ENCODE measurements at places on chromosomes 7 and 10.

DNA sequence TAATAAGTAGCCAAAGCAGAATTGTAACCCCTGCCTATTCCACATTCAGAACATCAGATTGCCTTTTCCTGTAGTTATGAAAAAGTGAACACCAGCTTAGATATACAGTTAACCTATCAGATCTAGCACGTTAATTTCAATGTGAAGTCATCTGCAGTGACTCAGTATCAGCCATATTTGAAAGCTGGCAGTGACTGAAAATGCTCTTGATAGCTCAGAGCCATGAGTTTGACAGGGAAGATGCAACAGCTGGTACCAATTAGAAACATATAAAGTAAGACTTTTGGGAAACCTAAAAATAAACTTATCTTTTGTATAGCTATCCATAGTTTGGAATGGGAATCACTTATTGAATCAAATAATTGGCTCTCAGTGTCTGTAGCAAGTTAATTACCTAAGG, 284.1 kb upstream of the NPSR1 start:
- DNase-seq = no peak

- DNase-seq = no peak
Measured at GRCh38 chr10:100738055-100738827, 7.1 kb upstream of the PAX2 start.

- no peak for DNase-seq
Measured at GRCh38 chr10:86940677-86941076, 16.7 kb downstream of the MMRN2 start.

DNA sequence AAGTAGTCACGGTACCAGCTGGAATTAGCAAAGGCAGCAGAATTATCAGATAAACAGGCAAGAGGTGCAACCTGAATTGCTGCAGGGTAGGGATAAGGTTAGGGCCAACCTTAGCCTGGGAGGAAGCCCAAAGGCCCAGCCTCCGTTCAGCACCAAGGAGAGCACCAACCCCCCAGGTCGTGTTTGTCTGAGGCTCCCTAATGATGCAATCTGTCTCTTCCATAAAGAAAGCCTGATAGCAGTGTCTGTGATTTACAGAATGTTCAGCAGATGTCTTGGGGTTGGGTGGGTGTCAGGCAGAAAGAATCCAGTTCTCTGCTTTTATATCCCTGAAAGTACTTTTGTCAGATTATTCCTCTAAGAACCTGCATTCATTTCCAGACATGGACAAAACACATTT, 328.4 kb upstream of the AOAH start:
- DNase-seq = no peak

DNA sequence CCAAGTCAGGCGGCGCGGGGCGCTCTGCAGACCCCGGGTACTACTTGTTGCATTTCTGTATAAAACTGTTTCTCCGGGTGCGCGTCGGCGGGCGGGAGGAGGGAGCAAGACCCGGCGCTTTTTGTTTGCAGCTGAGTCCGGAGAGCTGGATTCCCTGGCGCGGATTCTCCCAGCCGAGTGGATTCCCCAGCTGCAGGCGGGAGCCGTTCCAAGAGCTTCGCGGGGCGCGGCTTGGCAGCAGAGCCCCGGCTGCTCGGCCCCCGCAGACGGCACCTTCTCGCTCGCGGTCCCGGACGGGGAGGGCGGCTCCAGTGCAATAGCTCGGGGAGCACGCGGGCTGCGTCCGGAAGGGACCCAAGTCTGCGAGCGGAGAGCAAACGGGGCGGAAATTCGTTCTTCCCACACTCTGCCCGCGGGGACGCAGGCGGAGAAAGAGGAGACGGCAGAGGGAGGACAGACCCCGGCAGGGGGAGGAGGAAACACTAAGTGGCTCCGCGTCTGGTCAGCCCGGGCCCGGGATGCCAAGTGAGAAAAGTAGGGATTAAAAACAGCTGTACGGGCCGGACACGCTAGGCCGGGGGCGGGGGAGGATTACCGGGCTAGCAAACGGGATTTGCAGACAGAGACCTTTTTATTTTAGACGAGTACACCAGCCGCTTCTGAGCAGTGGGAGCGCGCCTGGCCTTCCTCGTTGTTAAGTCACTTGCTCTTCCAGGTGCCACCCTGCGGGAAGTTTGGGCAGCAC, at the start of gene TRIL:
TSS of gene TRIL (minus strand) at position 96 of the 745 bp plus-strand sequence. CDS start 284 bp downstream, outside the sequence.
- DNase-seq = peak; percentile 44

DNA sequence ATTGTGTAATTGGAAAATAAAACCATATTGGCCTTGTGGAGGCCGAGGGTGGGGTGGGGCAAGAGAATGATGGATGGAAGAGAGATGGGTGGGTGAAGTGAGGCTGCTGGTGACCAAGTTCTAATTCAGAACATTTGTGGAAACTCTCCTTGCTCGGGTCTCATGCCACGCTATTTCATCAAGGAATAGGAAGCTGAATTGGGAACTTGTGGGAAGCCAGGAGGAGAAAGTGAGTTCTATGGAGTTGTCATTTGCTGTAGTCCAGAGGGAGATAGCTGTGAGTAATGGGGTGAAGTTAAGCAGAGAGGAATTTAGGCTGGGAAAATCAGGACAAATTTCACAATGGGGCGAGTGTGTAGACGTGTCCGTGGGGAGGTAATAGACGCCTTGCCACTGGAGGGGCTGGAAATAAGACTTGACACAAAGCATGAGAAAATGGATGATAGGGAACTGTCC, 339.2 kb downstream of the LRMDA start:
- DNase-seq = no peak

DNA sequence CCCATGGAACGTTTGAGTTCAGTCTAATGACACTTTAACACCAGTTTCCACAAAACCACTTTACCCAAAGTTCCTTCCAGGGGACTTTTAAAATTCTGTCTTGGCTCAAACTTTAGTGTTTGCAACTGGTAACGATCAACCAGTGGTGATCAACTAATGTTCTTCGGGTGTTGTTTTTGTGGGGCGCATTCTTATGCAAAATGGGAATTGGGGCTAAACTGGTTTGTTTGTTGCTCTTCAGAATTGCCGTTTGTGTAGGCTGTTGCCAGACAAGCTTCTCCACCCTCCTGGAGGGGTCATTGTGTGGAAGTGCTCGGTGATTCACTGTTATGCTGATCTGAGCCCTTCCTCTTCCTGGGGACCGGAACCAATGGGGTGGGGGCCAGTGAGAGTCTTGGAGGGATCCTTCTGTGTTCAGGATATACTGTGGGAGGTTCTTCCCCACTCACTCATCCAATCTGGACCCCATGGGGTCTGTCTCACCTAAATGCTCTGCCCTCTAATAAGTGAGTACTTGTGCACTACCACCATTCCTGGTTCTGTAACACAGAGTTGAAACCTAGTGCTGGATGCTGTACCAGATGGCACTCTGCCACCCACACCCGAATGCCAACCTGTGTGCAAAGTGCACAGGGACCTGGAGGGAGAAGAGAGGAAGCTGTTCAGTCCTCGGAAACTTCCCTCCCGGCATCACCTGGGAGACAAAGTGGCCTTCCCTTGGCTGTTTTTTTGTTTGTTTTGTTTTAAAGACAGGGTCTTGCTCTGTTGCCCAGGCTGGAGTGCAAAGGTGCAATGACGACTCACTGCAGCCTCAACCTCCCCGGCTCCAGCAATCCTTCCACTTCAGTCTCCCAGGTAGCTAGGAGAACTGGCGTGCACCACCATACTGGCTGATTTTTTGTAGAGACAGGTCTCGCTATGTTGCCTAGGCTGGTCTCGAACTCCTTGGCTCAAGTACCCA, 2.1 kb downstream of the NFE2L3 start:
- no peak for DNase-seq

- no peak for DNase-seq
Measured at GRCh38 chr10:97752956-97753355, 16.0 kb downstream of the ZFYVE27 start.

GRCh38 chr10:108913300-108913699, 1010.0 kb downstream of the XPNPEP1 start:
- no peak for DNase-seq

- no peak for DNase-seq
Measured at GRCh38 chr7:95804052-95804451, 31.7 kb downstream of the DYNC1I1 start.

- no peak for DNase-seq
Measured at GRCh38 chr10:84522612-84523462, 194.4 kb downstream of the CCSER2 start.

- DNase-seq = no peak
Measured at GRCh38 chr10:127243490-127244272, 47.3 kb upstream of the INSYN2A start.

- no peak for DNase-seq
Measured at GRCh38 chr7:30306976-30307375, 22.6 kb downstream of the ZNRF2 start.

DNA sequence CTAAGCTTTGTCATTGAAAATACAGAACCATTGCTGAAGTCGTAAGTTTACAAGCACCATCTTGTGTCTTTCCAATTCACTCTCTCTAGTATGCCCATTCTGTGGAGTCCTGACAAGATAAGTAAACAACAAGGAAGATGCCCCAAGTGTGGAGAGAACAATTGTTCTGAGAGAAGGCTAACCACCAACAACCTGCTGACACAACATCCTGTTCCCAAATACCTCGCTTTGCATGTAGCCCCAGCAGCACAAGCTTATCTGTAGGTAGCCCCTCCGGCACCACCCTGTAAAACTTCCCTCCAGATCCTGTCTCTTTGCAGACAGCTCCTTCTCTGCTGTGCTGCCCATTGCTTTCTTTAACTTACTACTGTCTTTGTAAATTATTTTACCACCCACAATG, 233.3 kb upstream of the AOAH start:
- no peak for DNase-seq

GRCh38 chr10:8410506-8410905, 356.0 kb downstream of the GATA3 start:
- no peak for DNase-seq

DNA sequence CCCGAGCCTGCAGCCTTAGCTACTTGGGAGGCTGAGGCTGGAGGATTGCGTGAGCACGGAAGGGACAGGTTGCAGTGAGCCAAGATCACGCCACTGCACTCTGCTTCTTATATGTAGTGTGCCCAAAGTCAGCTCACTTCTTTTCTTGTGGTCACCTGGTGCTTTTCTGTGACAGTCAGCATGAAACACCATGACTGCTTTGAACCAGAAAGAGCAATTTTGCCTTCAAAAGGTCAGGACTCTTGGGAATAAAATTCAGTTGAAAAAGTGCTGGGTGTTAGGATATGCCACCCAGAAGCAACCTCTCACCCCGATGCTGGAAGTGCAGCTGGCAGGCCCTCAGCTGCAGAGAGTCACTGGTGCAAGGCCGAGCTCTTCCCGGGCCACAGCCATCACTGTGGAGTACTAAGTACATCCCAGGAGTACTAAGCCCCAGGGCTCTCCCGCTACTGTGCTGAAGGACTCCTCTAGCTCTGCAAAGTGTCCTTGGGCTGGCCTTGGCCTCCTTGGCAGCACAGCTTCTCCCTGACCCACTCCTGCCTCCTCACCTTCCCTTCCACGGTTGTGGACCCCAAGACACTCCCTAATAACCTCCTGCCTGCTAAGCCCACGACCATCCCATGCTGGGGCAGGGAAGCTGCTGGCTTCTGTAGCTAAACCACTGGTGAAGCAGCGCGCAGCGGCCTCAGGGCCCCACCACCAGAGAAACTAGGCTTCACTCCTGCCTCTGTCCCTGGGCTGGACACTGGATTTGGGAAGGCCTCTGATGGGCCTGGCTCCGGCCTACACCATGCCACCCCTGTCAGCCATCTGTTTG, 17.6 kb upstream of the GDI2 start:
- no peak for DNase-seq

DNA sequence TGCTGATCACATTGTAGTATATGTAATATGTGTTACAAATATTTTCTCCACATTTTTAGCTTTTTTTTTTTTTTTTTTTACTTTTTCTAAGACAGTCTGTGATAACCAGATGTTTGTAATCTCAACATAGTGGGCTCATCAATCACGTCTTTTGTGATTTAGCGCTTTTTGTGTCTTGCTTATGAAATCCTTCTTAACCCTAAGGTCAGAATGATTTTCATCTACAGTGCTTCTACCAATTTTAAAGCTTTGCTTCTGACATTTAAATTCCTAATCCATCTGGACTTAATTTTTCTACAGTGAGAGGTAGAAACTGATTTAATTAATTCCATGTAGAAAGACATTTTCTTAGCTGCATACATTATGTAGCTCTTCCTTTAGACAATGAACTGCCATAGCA, 626.4 kb downstream of the TNS3 start:
- no peak for DNase-seq

DNA sequence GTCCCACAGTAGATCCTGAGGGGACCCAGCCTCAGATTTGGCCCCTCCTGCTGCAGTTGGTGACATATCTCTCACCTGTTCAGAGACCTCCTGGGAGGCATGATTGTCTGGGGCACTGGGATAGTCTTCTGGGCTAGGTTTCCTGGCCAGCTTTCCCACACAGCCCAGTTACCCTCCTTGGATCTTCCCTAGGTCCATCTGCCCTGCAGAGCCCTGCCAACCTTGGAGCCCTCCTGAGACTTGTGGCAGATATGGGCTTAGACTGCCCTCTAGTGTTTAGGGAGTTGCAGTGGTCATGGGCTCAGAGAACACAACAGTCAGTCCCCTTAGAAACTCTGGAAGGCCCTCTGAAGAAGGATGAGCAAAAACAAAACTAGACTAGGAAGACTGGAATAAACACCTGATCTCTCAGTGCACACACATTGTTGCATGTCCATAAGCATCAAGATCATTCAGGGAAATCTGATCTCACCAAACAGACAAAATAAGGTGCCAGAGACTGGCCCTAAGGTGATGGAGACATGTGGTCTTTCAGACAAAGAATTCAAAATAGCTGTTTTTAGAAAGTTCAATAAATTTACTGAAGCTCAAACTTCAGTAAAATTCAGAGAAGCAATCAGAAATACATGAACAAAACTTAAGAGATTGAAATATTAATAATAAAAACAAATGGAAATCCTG, 324.6 kb downstream of the ATRNL1 start:
- no peak for DNase-seq

DNA sequence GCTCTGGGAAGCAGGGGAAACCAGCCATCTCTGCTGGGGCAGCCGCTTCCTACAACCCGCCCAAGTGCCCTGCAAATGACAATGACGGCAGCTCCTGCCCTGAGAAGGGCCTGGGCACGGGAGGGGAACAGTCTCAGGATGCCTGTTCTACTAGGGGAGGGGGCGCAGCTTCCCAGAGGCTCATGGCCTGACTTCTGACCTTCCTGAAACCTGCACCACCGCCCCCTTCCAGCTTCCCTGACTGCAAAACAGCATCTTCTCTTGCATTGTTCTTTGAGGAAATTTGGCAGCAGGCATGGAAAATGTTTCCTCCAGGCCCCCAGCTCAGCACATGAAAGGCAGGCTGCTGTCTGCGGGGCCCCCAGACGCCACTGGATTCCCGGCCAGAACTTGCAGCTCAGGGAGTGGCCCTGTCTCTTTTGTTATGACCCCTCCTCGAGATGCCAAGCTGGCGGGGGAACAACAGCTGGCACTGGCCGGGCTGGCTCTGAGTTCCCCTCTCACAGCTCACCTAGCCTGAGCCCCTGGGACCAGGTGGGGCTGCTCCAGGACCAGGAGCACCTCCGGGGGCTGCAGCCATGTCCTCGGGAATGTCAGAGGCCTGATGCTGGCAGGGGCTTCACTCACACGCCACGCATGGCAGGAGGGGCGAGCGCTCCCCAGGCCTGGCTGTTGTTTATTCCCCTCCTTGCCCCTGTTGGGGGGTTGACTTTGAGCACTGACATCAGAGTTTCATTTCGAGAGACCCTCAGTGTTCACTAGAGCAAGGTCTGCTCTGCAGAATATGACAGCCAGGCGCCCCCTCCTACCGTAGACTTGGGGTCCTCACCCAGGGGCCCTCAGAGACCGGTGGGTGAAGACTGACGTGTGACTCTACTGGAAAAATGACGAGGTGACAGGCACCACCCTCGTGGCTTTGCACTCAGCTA, 62.7 kb downstream of the CALML3 start:
- DNase-seq = no peak

GRCh38 chr10:125457406-125457805, 225.6 kb downstream of the TEX36 start:
- DNase-seq = no peak
